Skeletal muscle cell (primary cell): ENCODE measurements at places on chromosomes 11 and 22.

- no peak for DNase-seq
Measured at GRCh38 chr11:73168925-73169579, 26.9 kb upstream of the FCHSD2 start.

- DNase-seq: no peak
Measured at GRCh38 chr11:131290185-131290584, 80.2 kb upstream of the NTM start.

- DNase-seq: no peak
Measured at GRCh38 chr11:47071791-47072261, 104.9 kb downstream of the ARFGAP2 start.

DNA sequence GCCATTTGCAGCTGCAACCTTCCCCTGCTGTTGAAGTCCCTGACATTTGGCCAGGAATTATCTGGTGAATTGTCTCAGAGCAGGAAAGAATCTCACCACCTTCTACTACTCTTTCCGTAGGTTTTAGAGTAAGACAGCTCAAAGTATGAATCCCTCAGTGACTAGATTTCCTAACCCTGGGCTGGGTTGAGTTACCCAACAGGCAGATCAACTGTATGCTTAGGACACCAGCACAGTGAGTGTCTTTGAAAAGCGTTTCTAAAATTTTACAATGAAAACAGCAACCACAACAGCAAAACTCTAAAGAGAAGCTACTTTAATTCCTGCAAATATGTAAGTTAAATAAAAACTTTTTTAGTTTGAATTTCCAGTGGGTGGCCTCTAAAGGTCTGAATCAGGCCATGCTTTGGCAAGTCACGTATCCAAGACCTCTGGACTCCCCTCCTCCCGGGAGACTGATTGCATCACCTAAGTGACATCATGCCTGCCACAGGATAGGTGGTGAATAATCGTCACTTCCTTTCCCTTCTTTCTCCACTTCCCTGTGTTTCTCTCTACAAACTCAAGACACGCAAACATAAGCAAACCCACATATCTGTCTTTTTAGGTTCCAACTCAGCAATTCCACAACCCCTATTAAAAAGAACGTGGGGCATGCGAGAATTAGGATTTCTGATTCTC is 7.8 kb downstream of the OR8B12 start:
- peak; percentile 36 for DNase-seq

- DNase-seq: no peak
Measured at GRCh38 chr11:73761403-73761945, 600 bp upstream of the RAB6A start.

DNA sequence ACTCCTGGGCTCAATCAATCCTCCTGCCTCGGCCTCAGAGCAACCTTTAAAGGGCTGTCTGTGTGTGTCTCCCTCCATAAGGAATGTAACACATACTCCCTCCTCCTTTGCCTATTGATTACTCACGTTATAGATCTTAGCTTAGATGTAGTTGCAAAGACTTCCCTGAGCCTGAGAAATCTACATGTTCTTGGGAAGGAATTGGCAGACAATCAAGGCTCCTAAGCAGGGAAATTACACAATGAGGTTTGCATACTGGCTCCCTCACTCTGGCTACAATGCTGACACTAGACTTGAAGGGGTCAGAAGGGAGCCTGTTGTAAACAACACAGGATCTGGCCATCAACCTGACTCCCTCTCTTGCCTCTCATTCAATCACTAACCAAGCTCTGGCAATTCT is 5.2 kb upstream of the OLFML1 start:
- peak; percentile 7 for DNase-seq
